Stimulated activated CD4-positive, alpha-beta T cell treated with anti-CD3 and anti-CD28 coated beads, Interleukin-12 subunit alpha, Interleukin-12 subunit beta, amount 100 ng/mL, for 4 hours (primary cell): ENCODE measurements at places on chromosomes 16 and 17.
A peak's percentile ranks its signal among the peaks of the same experiment; 100 is the strongest.

DNA sequence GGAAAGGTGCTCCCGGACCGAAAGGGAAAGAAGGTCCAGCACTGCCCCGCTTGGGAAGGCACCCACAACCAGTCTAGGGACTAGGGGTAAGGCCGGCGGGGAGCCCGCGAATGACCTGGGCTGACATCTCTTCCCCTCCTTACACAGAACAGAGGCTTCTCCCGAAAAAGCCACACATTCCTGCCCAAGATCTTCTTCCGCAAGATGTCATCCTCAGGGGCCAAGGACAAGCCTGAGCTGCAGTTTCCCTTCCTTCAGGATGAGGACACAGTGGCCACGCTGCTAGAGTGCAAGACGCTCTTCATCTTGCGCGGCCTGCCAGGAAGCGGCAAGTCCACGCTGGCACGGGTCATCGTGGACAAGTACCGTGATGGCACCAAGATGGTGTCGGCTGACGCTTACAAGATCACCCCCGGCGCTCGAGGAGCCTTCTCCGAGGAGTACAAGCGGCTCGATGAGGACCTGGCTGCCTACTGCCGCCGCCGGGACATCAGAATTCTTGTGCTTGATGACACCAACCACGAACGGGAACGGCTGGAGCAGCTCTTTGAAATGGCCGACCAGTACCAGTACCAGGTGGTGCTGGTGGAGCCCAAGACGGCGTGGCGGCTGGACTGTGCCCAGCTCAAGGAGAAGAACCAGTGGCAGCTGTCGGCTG is 1.5 kb downstream of the CNP start:
- DNase-seq, result no peak

DNA sequence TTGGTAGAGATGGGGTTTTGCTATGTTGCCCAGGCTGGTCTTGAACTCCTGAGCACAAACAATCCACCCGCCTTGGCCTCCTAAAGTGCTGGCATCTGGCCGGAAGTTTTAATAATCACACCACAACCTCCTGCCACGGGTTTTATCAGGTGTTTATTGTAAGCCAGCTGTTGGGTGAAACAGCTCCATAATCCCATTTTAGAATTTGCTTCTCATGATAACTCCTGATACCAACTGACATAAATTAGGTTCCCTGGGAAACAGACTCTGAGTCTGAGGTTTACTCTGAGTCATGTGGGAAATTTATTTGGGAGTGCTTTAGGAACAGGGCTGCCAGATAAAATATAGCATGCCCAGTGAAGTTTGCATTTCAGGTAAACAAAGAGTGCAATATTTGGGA is 122.6 kb upstream of the MED13 start:
- DNase-seq, result no peak

DNA sequence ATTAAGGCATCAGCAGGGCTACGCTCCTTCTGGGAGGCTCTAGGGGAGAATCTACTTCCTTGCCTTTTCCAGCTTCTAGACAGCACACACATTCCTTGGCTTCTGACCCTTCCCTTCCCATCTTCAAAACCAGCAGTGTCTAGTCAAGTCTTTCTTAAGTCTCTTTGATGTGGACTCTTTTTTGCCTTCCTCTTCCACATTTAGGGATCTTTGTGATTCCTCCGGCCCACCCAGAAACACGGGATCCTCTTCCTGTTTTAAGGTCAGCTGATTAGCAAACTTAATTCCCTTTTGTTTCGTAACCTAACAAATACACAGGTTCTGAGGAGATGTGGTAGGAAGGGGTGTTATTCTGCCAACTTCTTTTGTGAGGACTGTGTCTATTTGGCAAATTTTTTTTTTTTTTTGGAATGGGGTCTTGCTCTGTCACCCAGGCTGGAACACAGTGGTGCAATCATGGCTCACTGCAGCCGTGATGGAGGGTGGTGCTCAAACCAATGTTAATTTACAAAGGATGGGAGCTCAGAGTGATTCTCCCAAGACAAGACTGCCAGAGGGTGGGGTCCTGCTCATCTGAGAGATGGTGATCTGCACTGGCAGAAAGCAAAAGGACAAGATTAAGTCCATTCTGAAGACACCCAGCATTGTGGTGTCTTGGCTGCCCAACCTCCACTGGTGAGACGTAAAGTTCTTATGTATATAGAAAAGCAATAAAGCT is 14.7 kb downstream of the KNOP1 start:
- DNase-seq, result no peak

DNA sequence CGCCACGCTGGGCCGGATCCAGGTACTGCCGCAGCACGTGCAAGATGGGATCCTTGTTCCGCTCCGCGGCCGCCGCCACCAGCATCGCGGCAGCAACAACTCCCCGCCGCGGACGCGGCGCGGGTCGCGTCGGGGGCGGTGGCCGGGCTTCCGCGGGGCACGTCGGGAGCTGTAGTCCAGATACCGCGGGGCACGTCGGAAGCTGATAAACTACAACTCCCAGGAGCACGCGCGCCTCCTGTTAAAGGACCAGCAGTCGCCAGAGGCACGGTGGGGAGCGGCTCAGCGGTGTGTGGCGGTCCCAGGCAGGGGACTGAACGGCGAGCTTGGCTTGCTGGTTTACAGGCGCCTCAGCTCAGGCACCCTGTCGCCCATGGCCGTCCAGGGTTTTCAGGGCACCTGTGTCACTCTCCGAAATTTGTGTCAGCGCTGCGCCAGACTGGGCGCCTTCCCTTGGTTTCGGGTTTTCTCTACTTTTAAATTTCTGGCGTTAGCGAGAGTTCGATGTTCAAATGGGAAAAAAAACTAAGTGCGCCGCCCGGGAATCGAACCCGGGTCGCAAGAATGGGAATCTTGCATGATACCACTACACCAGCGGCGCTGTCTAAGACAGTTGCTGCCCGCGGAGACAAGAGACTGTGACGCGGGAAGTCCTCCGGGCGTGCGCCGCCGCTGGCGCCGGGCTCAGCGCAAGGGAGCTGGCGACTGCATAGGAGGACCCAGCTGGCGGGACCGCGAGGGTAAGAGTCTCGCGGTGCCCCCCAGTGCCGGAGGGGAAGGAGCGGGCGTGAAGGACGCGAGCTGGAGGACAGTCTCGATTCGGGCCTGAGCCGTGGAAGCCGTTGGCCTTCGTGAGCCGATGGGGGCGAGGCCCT is at the start of gene METTL26:
Gene METTL26, minus strand, starts transcription at position 100 of the 875 bp plus-strand sequence. Its CDS starts 15 bp downstream, at position 85.
- peak; percentile 91 for DNase-seq

- no peak for DNase-seq
Observed at GRCh38 chr17:63001689-63002394, 35.8 kb downstream of the TANC2 start.

DNA sequence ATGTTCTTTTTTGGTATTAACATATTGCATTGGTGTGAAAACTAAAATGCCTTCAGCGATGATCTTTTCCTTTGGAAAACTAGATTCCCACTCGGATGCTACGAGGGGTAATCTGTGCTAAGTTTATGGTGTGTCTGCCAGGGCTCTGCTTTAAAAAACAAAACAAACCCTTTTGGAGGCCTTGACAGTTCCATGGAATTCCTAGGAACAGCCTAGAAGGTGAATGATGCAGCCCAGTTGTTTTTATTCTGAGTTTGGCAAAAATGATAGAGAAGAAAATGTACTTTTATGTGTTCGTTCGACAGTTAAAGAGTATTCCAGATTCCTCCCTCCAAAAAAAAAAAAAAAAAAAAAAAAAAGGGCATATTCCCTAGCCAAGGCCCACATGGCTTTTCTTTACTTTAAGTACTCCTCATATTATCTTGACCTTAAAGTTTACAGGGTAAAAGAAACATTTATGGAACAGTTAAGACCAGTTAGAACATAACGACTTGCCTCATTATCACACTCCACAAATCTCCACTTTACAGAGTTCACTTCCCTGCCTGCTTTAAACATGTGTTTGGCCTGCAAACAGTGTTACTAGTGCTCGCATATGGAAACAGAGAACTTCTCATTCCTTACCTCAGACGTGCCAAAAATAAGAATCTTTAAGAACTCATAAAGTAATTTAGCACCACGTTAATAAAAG is 159.1 kb downstream of the WWOX start:
- no peak for DNase-seq

- DNase-seq, result no peak
Observed at GRCh38 chr16:17830651-17831050, 359.9 kb upstream of the XYLT1 start.

- DNase-seq, result no peak
Observed at GRCh38 chr17:81715872-81716673, 4.0 kb downstream of the SLC25A10 start.

DNA sequence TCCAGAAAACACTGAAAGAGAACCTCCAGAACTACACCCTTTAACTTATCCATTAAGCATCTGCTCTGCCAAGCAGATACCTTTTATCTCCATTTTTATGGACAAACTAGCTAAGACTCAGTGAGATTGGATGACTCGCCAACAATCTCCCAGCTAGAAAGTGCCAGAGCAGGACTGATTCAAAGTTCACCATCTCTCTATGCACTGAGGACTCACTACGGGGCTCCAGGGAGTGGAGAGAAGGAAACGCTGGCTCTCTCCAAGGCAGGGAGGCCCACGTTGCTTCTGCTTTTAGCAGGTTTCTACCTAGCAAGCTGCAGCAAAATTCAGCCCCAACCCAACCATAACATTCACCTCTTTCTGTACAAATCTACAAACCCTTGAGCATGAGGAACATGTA is 52.8 kb upstream of the ARHGAP44 start:
- DNase-seq, result no peak
